Progenitor cell of endocrine pancreas (in vitro differentiated cells): ENCODE measurements at places on chromosomes 6 and 20. TPM values are rescaled to one million over a fixed set of nuclear protein-coding genes. Genes with fewer than 3 reads are reported as not detected.

DNA sequence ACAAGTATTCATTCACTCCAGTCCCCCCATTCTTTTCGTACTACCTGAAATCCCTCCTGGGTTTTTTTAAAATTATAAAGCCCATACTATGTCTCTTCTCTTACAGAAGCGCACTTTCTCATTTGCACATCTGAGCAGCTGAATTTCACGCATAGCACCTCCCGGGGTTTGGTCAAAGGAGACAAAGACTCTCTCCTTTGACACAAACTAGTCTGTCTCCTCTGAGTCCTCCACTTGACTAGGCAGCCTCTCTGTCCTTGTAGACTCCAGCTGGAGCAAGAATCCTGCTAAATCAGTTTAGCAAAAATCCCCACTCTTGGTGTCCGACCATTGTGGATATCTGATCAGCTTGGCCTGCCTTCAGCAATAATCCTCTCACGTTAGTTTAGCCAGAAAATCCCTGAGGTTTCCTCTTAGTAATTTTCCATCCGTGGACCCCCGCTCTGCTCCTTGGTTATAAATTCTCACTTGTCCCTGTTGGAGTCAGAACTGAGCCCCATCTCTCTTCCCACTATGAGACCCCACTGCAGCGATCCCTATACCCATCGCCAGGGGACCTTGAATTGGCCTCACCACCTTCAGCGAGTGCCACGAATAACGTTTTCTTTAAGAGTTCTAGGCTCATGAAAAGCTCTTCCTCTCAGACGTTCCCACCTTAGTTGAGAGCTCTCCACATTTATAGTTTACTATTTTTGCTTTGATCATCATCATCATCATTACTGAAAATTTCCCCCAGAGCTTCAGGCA, 29.0 kb downstream of the PDYN start:
- DNase-seq: no peak
- no peaks in the 10 kb centered on the region for H3K36me3 ChIP-seq
- peaks cover 66% of the 10 kb centered on the region for H3K27me3 ChIP-seq
- H3K27ac ChIP-seq: no peak overlapping the region
- no peaks in the 10 kb centered on the region for H3K4me1 ChIP-seq

The FRS3 gene
- total RNA-seq: 6.3 and 7.6 TPM in 2 replicates

The WDR46 gene
- 47.5 and 53.4 TPM in 2 replicates for total RNA-seq

The KHDRBS2 gene
- total RNA-seq: 9.7 and 11.3 TPM in 2 replicates

The TRAPPC3L gene
- total RNA-seq: not detected in 2 replicates

- H3K4me1 ChIP-seq: peaks cover 6% of the 10 kb centered on the region
- peaks cover 5% of the 10 kb centered on the region for H3K27me3 ChIP-seq
- no peak overlapping the region for H3K4me3 ChIP-seq
- peaks cover 2% of the 10 kb centered on the region for H3K36me3 ChIP-seq
- no peak overlapping the region for H3K27ac ChIP-seq
- DNase-seq: no peak
Measured at GRCh38 chr20:41006936-41007474, 21.6 kb upstream of the TOP1 start.

DNA sequence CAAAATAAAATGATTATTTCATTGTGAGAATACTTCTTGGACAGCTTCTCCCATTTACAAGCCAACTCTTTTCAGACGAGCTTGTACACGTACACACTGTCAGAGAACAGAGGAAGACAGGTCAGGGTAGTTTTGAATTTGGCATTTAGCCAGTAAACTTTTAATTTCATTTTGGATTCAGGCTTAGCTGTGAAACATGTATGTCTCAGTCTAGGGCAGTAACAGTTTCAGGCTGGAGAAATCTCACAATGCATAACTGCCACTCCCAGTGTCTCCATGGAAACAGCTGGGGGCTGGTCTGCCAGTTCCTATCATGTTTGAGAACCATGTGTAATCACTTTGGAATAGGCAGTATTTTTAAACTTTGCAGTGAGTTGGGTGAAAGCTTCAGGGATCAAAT, 22.0 kb upstream of the QKI start:
- H3K27ac ChIP-seq: no peak overlapping the region
- DNase-seq: no peak
- H3K4me3 ChIP-seq: no peak overlapping the region
- H3K36me3 ChIP-seq: no peaks in the 10 kb centered on the region
- no peaks in the 10 kb centered on the region for H3K27me3 ChIP-seq

The SFT2D1 gene
- total RNA-seq: 25.4 and 29.8 TPM in 2 replicates

The SEMG1 gene
- not detected in 2 replicates for total RNA-seq

DNA sequence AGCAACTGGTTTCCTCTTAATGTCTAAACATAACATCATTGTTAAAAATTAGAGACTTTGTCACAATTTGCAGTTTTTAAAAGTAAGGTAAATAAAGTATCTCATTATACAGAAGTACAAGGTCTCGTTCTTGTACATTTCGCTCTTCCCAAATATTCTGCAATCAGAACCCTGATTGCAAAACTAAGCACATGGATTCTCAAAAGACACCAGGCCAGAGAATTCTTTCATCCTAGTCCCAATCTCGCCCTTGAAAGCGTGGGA, 355 bp upstream of the AKAP7 start:
- peaks cover 5% of the 10 kb centered on the region for H3K36me3 ChIP-seq
- H3K27ac ChIP-seq: peak overlapping the region; percentile 92
- peaks cover 6% of the 10 kb centered on the region for H3K27me3 ChIP-seq
- peak overlapping the region; percentile 80 for H3K4me3 ChIP-seq

The TGM2 gene
- 0.72 and 1.3 TPM in 2 replicates for total RNA-seq

GRCh38 chr6:5894357-5894756, 112.4 kb downstream of the NRN1 start:
- peaks cover 4% of the 10 kb centered on the region for H3K4me1 ChIP-seq
- H3K27me3 ChIP-seq: no peaks in the 10 kb centered on the region
- H3K27ac ChIP-seq: no peak overlapping the region
- peaks cover 2% of the 10 kb centered on the region for H3K36me3 ChIP-seq

The EYS gene
- total RNA-seq: 0.44 and 0.46 TPM in 2 replicates

The LIN28B gene
- 35.2 and 38.8 TPM in 2 replicates for total RNA-seq

DNA sequence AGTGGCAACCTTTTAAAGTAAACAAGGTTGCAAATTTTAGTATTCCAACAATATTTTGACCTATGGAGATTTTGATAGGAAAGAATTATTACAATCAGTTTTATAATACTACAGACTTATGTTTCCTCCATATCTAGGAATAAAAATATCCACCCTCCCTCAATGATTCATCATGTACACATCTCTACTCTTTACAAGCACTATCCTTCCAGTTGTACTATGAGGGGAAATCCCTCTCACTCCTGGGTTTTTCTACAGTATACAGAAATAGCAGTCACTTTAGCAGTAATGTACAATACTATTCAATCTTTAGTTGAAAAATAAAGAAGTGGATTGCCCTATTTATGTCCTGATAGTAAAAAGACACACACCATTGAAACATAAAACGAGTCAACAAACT, 46.3 kb upstream of the SCML4 start:
- no peak overlapping the region for H3K4me3 ChIP-seq
- no peaks in the 10 kb centered on the region for H3K27me3 ChIP-seq
- H3K27ac ChIP-seq: no peak overlapping the region
- peaks cover 16% of the 10 kb centered on the region for H3K36me3 ChIP-seq
- no peak for DNase-seq
- H3K4me1 ChIP-seq: peaks cover 8% of the 10 kb centered on the region

- H3K27me3 ChIP-seq: no peaks in the 10 kb centered on the region
- DNase-seq: no peak
- H3K4me1 ChIP-seq: peaks cover 2% of the 10 kb centered on the region
- H3K4me3 ChIP-seq: no peak overlapping the region
Measured at GRCh38 chr6:30735668-30736314, 6.7 kb downstream of the FLOT1 start.

- DNase-seq: no peak
- H3K27me3 ChIP-seq: no peaks in the 10 kb centered on the region
- H3K4me3 ChIP-seq: no peak overlapping the region
- peaks cover 13% of the 10 kb centered on the region for H3K4me1 ChIP-seq
Measured at GRCh38 chr6:142635130-142635529, 309.8 kb downstream of the HIVEP2 start.

GRCh38 chr6:162029873-162030576, 697.5 kb downstream of the PRKN start:
- no peak overlapping the region for H3K27ac ChIP-seq
- no peak for DNase-seq
- no peak overlapping the region for H3K4me3 ChIP-seq
- no peaks in the 10 kb centered on the region for H3K36me3 ChIP-seq

DNA sequence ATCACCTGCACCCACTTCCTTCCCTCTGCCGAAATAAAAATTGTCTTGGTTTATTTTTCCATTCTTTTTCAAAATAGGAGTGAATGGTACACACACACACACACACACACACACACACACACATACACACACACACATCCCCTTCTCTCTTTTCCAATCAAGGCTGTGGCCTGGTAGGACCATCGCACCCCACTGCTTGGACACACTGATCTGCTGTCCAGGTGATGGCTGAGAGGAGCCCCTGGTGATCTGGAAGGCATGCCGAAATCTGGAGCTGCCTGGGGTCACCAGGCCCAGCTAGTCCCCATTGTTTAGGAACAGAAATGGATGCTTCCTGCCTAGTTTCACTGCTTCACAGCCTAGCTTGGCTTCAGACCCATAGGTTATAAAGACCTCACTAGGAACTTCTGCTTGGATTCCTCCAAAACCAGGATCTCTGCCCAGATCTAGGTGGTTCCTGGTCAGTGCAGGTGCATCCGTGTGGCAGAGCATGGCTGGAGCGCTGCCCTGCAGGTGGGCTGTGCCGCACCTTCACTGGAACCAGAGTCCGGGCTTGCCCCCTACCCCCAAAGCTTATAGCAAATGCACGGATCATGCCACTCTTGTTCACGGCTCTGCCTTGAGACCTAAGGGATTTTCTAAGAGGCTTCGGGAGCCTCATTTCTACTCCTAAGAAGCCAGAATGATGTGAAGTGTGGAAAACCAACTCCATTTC, 42.9 kb upstream of the DACT2 start:
- H3K4me3 ChIP-seq: no peak overlapping the region
- DNase-seq: no peak
- peak overlapping the region; percentile 74 for H3K27ac ChIP-seq
- peaks cover 9% of the 10 kb centered on the region for H3K27me3 ChIP-seq

GRCh38 chr6:89410231-89410761, 1.8 kb downstream of the RRAGD start:
- peaks cover 6% of the 10 kb centered on the region for H3K4me1 ChIP-seq
- H3K36me3 ChIP-seq: no peaks in the 10 kb centered on the region
- DNase-seq: no peak
- H3K27ac ChIP-seq: no peak overlapping the region
- peaks cover 80% of the 10 kb centered on the region for H3K27me3 ChIP-seq

GRCh38 chr20:15199698-15200097, 862.3 kb upstream of the FLRT3 start:
- H3K4me3 ChIP-seq: no peak overlapping the region
- no peak for DNase-seq
- H3K36me3 ChIP-seq: no peaks in the 10 kb centered on the region
- H3K4me1 ChIP-seq: no peaks in the 10 kb centered on the region
- H3K27me3 ChIP-seq: no peaks in the 10 kb centered on the region

The DEFB124 gene
- not detected in 2 replicates for total RNA-seq

GRCh38 chr20:50517817-50518154, 7.6 kb downstream of the PTPN1 start:
- H3K4me1 ChIP-seq: peaks cover 11% of the 10 kb centered on the region
- H3K4me3 ChIP-seq: no peak overlapping the region
- no peaks in the 10 kb centered on the region for H3K27me3 ChIP-seq
- H3K27ac ChIP-seq: no peak overlapping the region

The IYD gene
- 0.22 and 0.38 TPM in 2 replicates for total RNA-seq

- peaks cover 2% of the 10 kb centered on the region for H3K4me1 ChIP-seq
- H3K27me3 ChIP-seq: no peaks in the 10 kb centered on the region
- DNase-seq: no peak
- H3K27ac ChIP-seq: no peak overlapping the region
- H3K4me3 ChIP-seq: no peak overlapping the region
- no peaks in the 10 kb centered on the region for H3K36me3 ChIP-seq
Measured at GRCh38 chr6:152600022-152600421, 37.1 kb downstream of the SYNE1 start.

The ADTRP gene
- not detected in 2 replicates for total RNA-seq

DNA sequence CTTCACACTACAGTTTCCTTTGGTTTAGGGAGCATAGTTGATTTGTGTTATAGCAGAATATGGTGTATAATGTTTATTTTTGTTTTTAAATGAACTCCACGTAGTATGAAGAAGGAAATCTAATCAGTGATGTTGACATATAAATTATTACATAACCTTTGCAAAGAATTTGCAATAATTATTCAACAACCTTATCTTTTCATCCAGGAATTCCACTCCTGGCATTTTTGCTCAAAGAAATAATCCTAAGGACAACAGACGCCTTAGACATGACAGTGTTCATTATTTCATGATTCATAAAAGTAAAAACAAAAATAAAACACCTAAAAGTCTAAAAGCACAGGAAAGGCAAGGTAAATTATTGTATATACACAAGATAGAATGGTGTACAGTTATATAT, 229.2 kb downstream of the EPM2A start:
- H3K4me1 ChIP-seq: peaks cover 3% of the 10 kb centered on the region
- H3K36me3 ChIP-seq: peaks cover 7% of the 10 kb centered on the region
- no peaks in the 10 kb centered on the region for H3K27me3 ChIP-seq
- DNase-seq: no peak
- H3K27ac ChIP-seq: no peak overlapping the region

GRCh38 chr6:68738039-68738438, 103.0 kb downstream of the ADGRB3 start:
- no peaks in the 10 kb centered on the region for H3K27me3 ChIP-seq
- peaks cover 2% of the 10 kb centered on the region for H3K4me1 ChIP-seq
- no peak overlapping the region for H3K27ac ChIP-seq
- H3K4me3 ChIP-seq: no peak overlapping the region
- no peak for DNase-seq
- H3K36me3 ChIP-seq: no peaks in the 10 kb centered on the region

The HFE gene
- total RNA-seq: 1.1 and 1.8 TPM in 2 replicates

- DNase-seq: no peak
- no peak overlapping the region for H3K27ac ChIP-seq
- H3K4me1 ChIP-seq: no peaks in the 10 kb centered on the region
Measured at GRCh38 chr6:55456016-55456415, 123.0 kb downstream of the HMGCLL1 start.

- H3K27me3 ChIP-seq: peaks cover 3% of the 10 kb centered on the region
- no peaks in the 10 kb centered on the region for H3K4me1 ChIP-seq
- no peak overlapping the region for H3K27ac ChIP-seq
- H3K36me3 ChIP-seq: no peaks in the 10 kb centered on the region
- no peak for DNase-seq
Measured at GRCh38 chr6:2197177-2197671, 48.2 kb downstream of the GMDS start.

- peaks cover 24% of the 10 kb centered on the region for H3K4me1 ChIP-seq
- no peak for DNase-seq
- no peaks in the 10 kb centered on the region for H3K27me3 ChIP-seq
- peak overlapping the region; percentile 98 for H3K27ac ChIP-seq
- H3K36me3 ChIP-seq: no peaks in the 10 kb centered on the region
- peak overlapping the region; percentile 93 for H3K4me3 ChIP-seq
Measured at GRCh38 chr6:143059663-143060353, 881 bp upstream of the AIG1 start.

DNA sequence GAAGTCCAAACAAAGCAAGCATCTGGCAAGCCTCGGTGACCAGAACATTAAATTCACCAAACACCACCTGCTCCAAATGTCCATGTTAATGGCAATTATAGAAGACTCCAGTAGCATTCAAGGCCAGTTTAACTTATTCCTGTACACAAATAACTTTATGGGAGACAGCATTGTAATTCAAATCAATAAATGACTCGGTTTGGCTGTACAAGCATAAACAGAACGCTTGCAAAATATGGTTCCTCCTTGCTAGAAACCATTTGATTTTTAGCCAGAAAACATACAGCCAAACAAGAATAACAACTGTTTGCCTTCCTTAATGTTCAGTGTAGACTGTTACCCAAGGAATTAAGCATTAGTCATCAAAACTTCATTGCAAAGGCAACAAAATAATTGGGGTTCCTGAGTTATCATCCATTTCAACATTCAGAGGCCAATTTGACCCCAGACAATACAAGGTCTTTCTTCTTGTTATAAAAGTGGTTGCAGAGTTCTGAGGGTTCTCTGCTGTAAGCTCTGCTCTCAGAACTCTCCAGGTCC, 125.1 kb downstream of the BFSP1 start:
- no peak for DNase-seq
- peaks cover 21% of the 10 kb centered on the region for H3K27me3 ChIP-seq
- no peaks in the 10 kb centered on the region for H3K36me3 ChIP-seq
- H3K4me3 ChIP-seq: no peak overlapping the region
